ENCODE measurements at places on chromosomes 6 and 20. TPM values are rescaled to one million over a fixed set of nuclear protein-coding genes. Genes with fewer than 3 reads are reported as not detected.

Gene CPXM1
- total RNA-seq: 8.5 TPM

Gene HLA-DOA
- 26.1 TPM for total RNA-seq

Gene SLC17A4
- total RNA-seq: not detected

DNA sequence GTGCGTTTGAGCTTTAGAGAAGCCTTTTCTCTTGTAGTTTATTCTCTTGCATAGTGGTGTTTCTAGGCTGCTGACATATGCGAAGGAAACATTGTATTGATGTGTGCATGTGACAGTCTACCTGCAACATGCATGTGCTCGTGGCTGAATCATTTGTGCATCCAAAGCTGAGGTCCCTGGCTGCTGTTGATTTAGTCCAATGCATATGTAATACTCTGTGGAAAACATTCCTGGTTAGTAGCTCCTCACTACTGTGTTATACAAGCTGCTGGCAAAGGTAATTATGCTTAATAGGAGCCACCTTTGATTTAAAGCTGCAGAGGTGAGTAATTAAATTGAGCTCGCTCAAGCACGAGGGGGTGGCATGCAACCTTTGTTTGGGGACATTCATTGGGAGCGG lies 24.5 kb downstream of the TSHZ2 start:
- no peak for DNase-seq

GRCh38 chr6:6315660-6316059 lies 4.8 kb downstream of the F13A1 start:
- DNase-seq: peak; percentile 36

DNA sequence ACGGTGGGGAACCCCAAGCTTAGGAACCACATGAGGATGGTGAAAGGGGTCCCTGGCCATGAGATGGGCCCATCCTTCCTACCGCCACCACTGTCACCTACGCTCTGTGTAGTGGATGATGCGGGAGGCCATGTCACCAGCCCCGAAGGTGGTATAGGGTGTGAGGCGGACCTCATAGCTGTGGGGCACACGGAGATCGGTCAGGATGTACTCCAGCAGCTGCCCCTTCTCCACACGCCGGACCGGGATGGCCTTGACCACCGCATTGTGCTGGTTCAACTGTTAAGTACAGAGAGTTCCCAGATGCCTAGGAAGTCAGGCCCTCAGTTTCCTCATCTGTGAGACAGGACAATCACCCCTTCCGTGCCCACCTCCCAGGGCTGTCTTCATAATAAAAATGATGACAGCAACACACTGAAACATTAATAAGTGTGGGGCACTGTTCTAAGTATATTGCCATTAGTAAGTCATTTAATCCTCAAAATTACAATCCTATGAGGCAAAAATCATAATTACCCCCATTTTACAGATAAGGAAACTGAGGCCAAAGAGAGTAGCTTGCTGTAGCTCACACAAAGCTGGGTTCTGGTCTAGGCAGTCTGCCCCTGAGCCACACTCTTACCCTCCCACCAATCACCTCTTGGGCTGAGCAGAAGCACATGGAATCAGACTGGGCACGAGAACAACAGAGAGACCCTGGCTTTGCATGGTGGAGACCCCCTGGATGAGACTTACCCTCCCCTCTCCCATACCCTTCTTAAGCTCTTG lies 51.4 kb downstream of the MDGA1 start:
- no peak for DNase-seq

- DNase-seq: no peak
Measured at GRCh38 chr6:151514000-151514730, 20.3 kb downstream of the CCDC170 start.

DNA sequence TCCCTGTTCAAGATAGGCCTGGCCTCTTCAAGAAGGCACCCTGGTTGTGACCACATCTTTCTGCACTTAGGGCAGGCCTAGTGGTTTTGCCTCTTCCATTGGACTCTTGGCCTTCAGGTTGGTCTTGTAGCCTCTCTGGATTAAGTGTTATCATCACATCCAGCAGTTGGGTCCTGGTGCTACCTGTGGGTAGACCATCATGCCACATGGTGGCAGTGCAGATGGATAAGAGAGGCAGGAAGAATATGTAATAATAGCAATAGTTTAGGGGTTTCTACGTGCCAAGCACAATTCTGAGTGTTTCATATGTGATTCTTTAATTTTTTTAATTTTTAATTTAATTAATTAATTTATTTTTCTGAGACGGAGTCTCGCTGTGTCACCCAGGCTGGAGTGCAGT lies 28.5 kb upstream of the SNRPB2 start:
- no peak for DNase-seq

- peak; percentile 37 for DNase-seq
Measured at GRCh38 chr20:49278818-49279676, 1.2 kb upstream of the ZNFX1 start.

- no peak for DNase-seq
Measured at GRCh38 chr6:98824162-98824901, 10.0 kb upstream of the POU3F2 start.

- DNase-seq: peak; percentile 53
Measured at GRCh38 chr20:49811825-49812506, 662 bp upstream of the SLC9A8 start.

DNA sequence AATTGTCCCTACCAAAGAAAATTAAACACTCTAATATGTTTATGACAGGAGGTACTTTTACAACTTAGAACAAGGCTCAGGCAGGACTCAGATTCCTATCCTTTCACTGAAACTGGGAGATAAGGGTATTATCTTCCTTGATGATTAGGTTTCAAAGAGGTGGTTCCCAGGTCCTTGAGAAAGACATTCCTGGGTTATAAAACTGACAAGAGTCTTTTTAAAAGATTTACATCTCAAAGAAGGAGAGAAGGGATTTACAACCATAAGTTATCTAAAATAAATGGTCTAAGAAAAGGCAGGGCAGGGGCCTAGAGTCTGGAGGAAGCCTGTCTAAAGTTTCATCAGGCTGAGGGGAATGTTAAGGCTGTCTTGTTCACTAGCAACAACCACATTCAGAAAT lies 1492.5 kb downstream of the HACE1 start:
- no peak for DNase-seq
